ENCODE measurements at places on chromosomes 7 and 10.

DNA sequence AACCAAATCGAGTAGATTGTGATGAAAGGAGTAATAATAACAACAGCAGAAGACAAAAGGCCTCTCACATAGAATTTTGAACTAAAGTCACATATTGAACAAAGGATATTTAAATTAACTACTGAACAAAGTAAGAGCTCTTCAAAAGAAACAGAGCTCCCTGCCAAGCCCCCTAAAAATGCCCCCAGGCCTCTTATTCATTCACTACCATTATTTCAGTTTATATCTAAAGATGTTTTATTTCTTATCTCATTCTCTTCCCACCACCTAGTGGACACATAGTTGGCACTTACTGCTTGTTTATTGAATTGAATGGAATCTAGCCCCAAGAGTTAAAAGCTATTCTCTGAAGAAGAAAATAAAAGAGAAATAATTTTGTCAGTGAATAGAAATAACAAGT lies 37.4 kb downstream of the VCL start:
- DNase-seq: no peak

DNA sequence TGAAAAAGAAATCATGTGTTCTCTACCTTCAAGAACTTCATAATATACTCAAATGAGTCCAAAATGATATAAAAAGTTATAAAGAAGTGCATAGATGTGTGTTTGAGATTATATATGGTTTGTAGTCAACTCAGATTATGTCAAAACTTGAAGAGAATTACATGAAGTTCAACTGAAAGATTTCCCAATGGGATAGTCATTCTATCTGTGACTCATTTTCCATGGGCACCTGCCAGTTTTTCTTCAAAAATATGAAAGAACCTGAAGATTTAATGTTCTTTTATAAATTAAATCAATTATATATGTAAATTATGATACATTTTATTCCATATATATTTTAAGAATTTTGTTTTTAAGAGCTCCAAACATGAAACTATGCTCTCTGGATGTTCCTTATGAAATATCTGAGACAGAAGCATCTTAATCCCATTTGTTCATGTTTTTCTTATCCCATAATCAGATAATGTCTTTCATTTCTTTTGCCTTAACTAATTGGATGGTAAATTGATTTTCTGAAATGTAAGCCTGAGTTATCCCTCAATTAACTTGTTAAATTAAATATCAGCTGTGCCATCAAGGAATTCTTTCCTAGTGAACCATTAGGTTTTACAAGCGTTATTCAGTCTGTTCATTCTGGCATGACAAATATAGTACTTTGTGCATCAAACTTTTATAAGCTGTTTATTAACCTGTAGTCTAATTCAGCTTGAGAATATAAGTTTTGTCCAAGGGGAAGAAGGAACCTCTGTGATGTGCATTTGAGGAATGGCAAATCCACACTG lies 387.1 kb downstream of the IPMK start:
- DNase-seq: no peak

DNA sequence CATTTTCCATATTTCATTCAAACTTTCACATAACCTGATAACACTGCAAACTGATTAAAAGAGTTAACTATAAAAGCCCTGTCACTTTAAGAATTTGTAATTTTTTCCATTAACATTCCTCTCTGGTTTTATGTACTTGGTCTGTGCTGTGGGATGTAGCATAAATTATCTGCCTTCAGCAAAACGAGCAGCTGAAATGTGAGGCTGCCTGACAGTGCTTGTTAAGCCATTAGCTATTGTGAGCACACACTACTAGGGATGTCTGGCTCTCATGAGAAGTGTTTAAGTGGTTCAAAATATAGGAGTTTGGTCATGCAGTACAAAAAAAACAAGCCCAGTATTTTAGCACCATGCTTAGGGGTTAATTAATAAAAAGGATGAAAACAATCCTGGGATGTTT lies 63.0 kb downstream of the HOXA1 start:
- DNase-seq: no peak

- DNase-seq: no peak
Observed at GRCh38 chr10:119090026-119090795, 9.6 kb upstream of the EIF3A start.

DNA sequence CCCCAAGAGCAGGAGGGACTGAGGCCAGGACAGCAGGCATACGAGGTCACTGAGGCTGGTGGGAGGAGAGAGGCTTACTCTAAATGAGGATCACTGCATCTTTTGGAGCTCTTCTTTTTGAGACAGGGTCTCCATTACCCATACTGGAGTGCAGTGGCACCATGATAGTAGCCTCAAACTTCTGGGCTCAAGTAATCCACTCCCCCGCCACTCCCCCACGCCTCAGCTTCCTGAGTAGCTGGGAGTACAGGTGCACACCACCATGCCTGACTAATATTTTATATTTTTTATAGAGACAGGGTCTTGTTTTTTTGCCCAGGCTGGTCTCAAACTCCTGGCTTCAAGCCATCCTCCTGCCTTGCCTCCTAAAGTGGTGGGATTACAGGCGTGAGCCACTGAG lies 25.8 kb downstream of the OGDH start:
- DNase-seq: no peak

DNA sequence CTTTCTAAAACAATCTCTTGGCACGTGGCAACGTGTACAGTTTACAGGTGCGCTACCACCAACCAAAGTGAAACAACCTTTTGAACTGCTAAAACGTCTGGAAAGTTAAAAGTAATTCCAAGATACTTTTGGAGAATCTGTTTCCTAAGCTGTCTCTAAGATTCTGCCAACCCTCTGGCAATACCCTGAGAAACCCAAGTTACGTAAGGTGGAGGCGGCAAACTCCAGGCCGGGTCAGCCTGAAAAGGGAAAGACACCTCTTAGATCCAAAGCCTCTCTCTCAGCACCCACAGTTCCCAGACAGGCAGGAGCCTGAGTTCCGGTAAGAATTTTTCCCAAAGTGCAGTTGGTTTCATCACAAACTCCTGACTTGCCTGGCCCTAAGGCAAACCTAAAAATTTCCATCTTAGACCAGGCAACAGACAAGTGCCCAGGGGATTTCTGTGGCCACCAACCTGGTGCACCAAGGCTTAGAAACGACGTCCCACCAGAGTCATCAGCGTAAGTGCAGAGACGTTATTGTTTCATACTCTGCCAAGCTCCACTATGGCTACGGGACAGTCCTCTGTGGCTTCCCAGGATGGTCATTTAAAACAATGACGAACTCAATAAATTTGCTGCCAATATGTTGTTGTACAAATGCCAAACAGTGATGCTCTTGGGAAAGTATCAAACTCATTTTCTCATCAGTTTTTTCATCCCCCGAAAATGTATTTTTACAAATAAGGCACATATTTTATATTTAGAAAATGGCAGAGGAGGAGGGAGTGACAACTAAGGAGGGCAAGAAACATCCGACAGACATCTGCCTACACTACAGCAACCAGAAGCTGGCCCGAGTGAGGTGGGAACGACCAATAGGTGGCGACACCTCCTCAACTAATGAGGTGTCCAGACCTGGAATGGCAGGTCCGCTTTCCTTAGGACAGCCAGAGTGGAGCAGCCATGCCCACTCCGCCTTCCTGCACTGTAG lies 205.8 kb upstream of the FRMD4A start:
- DNase-seq: no peak

DNA sequence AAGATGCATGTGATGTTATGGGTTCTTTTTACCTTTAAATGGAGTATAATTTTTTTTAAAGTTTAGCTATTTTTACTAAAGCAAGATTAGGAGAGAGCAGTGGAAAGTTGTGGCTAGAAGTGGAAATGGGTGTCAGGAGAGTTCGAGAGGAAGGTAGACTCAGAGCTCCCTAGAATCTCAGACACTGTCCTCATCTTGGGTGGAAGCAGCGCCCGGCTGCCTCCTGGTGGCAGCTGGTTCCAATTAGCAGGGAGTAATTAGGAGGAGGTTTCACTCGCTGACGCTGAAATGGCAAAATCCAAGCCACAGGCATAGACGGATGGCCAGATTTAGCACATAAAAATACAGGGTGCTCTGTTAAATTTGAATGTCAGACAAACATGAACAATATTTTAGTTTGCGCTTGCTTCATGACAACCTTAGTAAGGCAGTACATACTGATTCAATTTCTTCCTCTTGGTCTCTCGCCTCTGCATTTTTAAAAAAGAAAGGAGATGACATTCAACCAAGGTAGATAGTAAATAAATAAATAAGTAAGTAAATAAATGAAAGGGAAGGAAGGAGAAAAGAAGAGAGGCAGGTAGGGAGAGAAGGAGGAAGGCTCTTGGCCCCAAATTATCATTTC lies 58.5 kb downstream of the LGI1 start:
- DNase-seq: no peak

GRCh38 chr7:41972776-41973175 lies 264.2 kb downstream of the GLI3 start:
- no peak for DNase-seq

GRCh38 chr10:69800109-69800508 lies 1.6 kb upstream of the COL13A1 start:
- DNase-seq: no peak

All from stimulated activated CD8-positive, alpha-beta memory T cell treated with anti-CD3 and anti-CD28 coated beads, Interleukin-7, amount 100 ng/mL, for 4 hours (primary cell).